ENCODE measurements at places on chromosomes 4 and X.

DNA sequence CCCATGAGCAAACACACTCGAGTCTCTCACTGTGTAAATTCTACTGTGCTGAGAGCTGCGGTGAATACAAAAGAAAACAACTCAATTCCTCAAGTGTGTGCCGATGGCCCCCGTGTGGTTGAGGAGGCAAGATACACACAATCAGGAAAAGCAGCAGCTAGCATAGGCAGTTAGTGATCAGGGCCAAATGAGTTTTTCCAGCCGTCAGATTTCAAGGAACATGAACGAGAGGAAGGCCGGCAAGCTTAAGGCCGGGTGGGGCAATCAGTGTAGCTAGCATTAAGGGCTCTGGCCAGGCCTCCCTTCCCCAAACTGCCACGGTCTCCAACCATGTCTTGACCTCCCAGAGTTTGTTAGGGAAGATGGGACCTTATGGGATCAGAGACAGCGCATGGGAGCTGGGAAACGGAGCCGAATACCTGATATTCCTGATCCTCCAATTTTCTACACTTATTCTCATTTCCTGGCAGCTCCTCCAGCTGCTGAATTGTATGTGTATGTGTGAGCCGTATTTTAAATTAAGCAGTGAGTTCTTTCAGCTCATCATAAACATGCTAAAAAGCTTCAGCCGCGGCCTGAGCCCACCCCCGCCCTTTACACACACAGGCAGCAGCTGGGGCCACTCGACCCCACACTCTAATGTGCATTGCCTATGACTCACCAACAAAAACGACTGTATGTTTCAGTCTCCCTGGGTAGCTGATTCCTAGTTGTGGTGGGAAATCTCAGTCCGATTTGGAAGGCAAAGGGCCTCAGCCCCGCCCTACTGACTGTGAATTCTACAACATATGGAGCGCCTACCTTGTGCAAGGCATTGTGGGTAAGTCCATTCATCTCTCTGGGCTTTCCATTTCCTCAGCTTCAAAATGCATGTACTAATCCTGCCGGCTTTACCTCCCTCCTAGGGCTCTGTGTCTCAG is 59.9 kb downstream of the RTL9 start:
- DNase-seq: no peak

- no peak for DNase-seq
These were observed 1699.2 kb upstream of the IGFBP7 start for GRCh38 chr4:58809366-58809765.

DNA sequence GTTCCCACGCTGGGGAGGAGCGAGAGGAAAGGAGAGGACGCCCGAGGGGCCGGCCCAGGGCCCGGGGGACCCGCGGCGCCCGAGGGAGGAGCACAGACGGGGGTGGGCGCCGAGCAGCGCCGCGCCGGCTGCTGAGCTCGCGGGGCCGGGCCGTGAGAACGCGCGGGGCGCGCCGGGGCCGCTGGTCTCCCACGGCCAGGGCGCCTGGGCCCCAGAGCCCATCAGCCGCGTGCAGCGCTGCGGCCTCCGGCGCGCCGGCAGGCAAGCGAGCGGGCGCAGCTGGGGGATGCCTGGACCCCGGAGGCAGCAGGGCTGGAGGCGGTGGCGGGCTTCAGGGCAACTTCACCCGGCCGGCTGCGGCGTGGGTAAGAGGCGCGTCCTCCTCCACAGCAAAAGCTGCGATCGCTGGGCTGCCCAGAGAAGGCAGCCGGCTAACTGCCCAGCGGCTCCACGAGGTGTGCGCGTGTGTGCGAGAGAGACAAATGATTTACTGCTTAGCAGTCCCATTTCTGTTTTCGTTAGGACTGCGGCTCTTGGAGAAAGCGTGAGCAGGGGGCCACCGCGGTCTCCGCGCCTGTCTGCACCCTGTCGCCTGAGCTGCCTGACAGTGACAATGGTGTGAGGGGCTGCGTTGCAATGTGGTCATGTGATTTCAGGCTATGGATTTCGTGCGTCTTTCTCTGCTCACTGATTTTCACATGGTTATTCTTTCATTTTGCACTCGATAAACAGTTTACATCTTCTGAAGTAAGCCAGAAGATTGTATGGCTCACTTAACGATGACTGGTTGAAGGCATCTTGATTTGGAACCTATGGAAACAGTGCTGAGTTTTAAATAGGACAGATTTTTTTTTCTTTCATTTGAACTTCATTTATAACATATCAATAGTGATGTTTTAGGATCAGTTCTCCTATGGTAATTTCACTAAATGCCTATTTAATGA is 1.2 kb downstream of the GUCY1A1 start:
- DNase-seq: peak; percentile 75

- no peak for DNase-seq
These were observed 10.1 kb downstream of the STIM2 start for GRCh38 chr4:26870576-26871262.

DNA sequence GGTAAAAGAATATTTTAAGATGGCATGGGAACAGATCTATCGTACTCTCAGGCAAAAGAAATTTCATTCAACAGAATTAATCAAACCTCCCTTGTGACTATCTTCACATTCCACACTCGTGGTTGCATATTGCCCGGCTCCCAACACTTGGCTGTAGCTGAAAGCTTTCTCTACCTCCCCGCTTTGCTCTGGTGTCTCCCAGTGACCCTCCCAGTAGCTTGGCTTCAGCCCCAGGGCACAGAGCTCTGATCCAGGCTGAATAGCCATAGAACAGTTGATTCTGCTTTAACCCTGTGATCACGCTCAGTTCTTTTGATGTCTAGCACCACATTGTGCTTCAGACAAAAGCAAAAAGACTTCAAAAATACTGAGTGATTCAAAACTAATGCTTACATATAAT is 24.6 kb downstream of the SLC7A11 start:
- DNase-seq: peak; percentile 69

GRCh38 chrX:13088156-13088487 is 43.7 kb upstream of the FAM9C start:
- no peak for DNase-seq

DNA sequence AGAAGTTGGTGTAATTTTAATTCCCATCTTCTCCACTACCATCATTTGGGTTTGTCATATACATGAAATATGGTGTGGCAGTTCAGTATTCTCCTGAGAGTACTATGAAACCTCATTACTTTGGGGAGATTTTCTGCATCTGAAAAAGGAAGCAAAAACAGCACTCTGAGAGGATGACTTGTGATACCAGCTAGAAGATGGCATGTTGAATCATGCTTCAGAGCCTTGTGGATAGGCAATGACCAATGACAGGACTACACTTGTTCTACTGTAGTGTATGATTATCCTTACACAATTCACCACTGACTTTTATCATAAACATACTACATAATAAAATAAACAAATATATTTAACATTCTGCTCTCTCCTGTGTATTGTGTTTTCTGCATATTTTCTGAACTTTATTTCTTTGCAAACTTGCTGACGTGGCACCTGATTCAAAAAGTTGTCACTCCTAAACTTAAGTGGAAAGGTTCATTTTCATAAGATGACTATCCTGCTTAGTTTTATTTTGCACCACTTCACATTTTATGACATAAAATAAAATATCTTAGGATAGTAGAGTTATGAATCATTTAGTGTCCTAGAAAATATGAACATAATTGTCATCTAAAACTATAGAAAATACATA is 991.3 kb downstream of the FSTL5 start:
- no peak for DNase-seq

- no peak for DNase-seq
These were observed 149.6 kb upstream of the MAMLD1 start for GRCh38 chrX:150213481-150214030.

DNA sequence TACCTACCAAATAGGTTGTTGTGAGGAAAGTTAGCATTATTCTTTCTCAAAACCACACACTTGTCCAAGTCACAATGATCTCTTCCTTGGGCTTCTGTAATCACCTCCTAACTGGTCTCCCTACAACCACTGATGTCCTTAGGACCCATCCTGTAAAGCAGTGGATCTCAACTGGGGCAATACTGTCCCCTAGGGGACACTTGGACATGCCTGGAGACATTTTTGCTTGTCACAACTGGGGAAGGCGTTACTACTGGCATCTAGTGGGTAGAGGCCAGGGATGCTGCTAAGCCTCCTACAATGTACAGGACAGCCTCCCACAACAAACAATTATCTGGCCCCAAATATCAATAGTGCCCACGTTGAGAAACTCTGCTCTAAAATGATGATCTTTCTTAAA is 118.7 kb upstream of the AP1S2 start:
- DNase-seq: peak; percentile 49

DNA sequence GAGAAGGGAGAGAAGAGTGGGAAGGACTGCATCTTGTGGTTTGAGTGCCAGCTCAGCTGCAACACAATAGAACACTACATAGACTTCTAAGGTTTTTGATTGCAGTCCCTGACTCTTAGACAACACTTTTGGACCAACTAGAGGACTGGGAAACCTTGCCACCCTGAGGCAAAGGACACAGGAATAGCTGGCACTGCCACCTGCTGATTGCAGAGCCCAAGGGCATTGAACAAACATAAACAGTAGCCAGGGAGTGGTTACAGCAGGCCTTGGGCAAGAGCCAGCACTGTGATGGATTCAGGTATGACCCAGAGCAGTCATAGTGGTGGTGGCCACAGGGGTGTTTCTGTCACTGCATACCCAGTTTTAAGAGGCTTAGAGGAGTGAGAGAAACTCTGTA is 72.5 kb upstream of the CXorf51A start:
- no peak for DNase-seq

DNA sequence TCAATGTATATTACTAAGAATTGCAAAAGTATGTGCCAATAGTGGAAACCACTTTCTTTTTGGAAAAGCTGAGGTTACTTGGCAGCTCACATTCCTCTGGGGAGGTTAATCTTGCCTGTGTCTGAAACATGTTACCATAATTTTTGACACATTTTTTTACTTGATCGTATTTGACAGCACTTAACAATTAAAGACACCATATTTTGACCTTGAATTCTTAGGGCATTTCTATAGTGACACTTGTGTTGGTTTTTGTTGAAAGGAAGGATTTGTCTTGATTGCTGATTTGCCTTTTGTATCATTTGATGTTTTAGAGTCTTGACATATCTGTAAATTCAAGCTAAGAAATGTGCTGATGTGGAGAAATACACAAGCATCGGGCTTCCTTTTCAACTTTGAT is 2135.5 kb downstream of the PCDH7 start:
- DNase-seq: no peak

GRCh38 chrX:155218777-155219176 is 2.5 kb downstream of the VBP1 start:
- DNase-seq: no peak

- no peak for DNase-seq
These were observed 27.0 kb upstream of the LNX1 start for GRCh38 chr4:53618321-53618720.

GRCh38 chr4:18297684-18298083 is 276.1 kb upstream of the LCORL start:
- no peak for DNase-seq

- DNase-seq: no peak
These were observed 12.3 kb upstream of the NAA11 start for GRCh38 chr4:79338148-79338547.

DNA sequence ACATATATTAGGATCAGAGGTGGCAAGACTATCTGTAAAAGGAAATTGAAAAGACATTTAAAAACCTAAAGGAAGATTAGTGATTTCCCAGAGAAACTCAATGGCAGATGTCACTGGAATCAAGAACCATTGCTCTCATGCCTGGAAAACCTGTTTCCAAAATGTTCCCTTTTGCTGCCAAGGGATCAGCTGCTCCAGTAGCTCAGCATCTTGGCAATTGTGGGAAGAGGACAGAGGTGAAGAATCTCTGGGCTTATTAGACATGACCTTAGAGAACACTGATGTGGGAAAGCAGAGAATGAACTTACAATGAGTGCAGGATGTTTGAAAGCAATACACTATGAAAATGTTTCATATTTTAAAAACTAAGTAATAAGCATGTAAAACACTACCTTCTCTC is 98.3 kb downstream of the SHROOM3 start:
- DNase-seq: no peak

DNA sequence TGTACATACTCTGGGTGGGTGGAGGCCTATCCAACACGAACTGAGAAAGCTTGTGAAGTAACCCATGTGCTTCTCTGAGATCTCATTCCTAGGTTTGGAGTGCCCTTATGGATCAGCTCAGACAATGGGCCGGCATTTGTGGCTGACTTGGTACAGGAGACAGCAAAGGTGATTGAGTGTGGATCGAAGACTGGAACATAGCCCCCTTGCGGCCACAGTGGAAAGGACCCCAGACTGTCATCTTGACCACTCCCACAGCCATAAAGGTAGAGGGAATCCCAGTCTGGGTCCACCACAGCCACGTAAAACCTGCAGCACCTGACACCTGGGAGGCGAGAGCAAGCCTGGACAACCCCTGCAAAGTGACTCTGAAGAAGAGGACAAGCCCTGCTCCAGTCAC is 598.0 kb upstream of the AADAT start:
- no peak for DNase-seq

GRCh38 chrX:32139476-32139875 is 1067.6 kb upstream of the FTHL17 start:
- no peak for DNase-seq

GRCh38 chr4:110059556-110060191 is 138.7 kb downstream of the ELOVL6 start:
- DNase-seq: no peak

DNA sequence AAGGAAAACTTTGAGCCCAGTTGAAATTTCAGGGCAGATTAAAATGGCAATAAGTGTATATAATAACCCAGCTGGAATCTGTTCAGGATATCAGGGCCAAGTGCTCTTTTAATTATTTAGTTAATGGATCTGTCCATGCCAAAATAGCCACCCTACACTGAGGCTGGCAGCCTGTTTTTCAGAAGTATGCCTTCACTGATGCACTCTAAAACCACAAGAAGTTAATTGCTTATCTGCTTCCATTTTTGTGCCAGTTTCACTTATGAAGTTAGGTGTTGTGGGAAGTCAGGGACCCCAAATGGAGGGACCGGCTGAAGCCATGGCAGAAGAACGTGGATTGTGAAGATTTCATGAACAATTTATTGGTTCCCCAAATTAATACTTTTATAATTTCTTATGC is 960.3 kb downstream of the C4orf33 start:
- no peak for DNase-seq

DNA sequence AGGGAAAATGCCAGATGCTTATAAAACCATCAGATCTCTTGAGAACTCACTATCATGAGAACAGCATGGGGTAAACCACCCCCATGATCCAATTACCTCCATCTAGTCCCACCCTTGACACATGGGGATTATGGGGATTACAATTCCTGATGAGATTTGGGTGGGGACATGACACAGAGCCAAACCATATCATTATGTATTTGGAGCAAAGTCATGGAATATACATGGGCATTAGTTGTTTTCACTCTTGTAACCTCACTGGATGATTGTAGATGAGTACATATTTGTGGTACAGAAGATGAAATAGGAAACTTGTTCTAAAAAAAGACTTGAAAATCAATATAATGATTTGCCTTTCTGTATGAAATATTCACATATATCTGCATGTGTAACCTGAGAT is 674.5 kb upstream of the BOD1L1 start:
- DNase-seq: no peak

- no peak for DNase-seq
These were observed 59.3 kb upstream of the HS3ST1 start for GRCh38 chr4:11487868-11488544.

GRCh38 chr4:140653718-140654494 is 85.1 kb upstream of the UCP1 start:
- DNase-seq: no peak

All from ecto neural progenitor cell (in vitro differentiated cells).